ENCODE measurements at places on chromosomes 12 and 14.

GRCh38 chr14:31954991-31955390 lies 122.1 kb upstream of the ARHGAP5 start:
- DNase-seq: no peak

- DNase-seq: no peak
Measured at GRCh38 chr14:67523764-67524633, 9.1 kb upstream of the PLEKHH1 start.

- DNase-seq: no peak
Measured at GRCh38 chr14:75084513-75084912, 15.1 kb downstream of the ZC2HC1C start.

GRCh38 chr14:28102814-28103213 lies 663.8 kb upstream of the FOXG1 start:
- no peak for DNase-seq

DNA sequence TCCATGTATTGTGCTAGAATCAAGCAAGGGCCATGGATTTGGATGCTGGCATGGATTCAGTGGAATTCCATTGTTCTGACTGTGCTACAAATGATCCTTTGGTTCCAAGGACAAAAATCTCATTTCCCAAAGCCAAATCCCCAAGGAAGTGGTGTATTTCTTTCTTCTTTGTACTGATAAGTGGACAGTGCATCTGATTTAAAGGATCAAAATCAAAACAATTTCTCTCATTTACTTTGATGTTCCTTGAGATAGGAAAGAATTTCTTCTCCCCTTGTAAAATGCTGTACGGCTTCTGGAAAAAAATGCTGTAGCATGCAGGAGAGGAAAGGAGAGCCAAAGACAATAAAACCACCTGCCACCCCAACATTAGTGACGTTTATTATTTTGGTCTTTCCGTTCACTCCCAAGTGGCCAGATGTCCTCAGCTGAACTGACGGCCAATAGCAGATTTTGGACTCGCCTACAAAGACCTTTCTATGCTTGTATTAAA lies 185.7 kb downstream of the PRKD1 start:
- DNase-seq: no peak

GRCh38 chr12:106564678-106565329 lies 18.0 kb upstream of the RFX4 start:
- DNase-seq: no peak

DNA sequence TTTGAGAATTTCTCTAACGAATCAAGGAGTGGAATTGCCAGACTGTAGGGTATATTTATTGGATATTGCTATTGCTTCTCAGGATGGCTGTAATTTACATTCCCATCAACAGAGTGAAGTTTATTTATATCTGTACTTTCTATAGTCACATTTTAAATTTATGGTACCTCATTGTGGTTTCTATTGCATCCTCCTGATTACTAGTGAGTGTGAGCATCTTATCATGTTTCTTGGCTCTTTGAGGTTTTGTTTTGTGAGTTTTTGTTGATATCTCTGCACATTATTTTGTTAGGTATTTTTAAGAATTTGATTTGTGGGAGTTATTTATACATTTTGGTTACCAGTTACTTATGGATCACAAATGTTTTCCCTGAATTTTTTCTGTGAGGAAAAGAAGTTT lies 13.9 kb downstream of the DNM1L start:
- no peak for DNase-seq

GRCh38 chr12:127273626-127274025 lies 993.3 kb upstream of the TMEM132C start:
- DNase-seq: no peak

DNA sequence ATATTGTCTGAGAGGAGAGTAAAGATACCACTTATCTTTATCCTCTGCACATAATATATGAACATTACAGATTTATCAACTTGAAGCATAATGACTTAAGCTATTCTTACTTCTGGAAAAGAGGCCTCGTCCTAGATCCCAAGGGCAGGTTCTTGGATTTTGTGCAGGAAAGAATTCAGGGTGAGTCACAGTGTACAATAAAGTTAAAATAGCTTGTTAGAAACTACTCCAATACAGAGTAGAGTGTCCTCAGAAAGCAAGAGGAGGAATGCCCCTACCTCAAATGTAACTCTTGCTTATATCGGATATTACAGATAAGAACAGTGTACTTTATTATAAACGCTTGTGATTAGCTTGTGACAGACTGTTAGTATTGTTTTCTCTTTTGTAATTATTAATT lies 41.9 kb upstream of the ABCC9 start:
- no peak for DNase-seq

- DNase-seq: no peak
Measured at GRCh38 chr12:100402763-100403162, 45.9 kb downstream of the SLC17A8 start.

DNA sequence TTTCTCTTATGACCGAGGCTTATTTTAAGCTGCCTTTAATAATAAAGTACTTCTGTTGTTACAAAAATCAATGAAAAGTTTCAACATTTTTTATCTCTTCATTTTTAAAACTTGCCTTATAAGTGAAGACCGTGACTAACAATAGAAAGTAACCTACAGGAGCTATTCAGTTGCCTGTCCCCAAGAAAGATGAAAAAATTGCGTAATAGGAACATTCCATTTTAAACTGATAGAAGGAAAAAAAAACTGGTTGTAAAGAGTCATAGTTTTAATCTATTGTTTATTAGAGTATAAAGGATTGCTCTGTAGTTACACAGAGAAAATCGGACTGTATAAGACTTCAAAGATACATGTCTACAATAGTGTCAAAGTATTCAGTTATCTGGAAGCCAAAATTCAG lies 83.3 kb downstream of the DAAM1 start:
- DNase-seq: no peak

- no peak for DNase-seq
Measured at GRCh38 chr12:2678426-2678825, 116.3 kb upstream of the FKBP4 start.

DNA sequence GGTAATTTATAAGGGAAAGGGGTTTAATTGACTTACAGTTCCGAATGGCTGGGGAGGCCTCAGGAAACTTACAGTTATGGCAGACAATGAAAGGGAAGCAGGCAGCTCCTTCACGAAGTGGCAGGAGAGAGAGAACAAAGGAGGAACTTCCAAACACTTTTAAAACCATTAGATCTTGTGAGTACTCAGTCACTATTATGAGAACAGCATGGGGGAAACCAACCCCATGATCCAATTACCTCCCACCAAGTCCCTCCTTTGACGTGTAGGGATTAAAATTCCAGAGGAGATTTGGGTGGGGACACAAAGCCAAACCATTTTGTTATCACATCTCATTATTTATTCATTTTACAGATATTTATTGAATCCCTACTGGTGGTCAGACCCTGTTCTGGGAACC lies 822.8 kb downstream of the GALC start:
- DNase-seq: no peak

DNA sequence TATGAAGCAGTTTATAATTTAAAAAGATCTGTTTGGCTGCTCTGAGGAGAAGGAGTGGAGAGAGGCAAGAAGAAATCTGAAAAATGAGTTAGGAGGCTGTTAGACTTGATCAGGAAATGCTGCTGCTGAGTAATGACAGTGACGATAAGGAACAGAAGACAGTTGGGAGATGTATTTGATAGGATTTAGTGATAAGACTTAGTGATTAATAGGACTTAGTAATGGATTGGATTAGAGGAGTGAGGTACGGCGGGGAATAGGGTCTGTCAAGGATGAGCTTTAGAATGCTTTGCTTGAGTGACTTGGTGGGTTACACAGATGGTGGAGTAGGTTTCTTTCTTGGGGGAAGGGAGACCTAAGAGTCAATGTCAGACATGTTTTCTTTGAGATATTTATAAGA lies 31.7 kb downstream of the UNC79 start:
- no peak for DNase-seq

GRCh38 chr12:24948420-24948756 lies 513 bp downstream of the BCAT1 start:
- no peak for DNase-seq

- no peak for DNase-seq
Measured at GRCh38 chr14:84197704-84198103, 1332.2 kb upstream of the FLRT2 start.

GRCh38 chr12:94372461-94372860 lies 87.2 kb downstream of the CEP83 start:
- no peak for DNase-seq

Data from cortex of kidney (tissue), 1 donor.